ENCODE measurements at places on chromosomes 4 and X.
A peak's percentile ranks its signal among the peaks of the same experiment; 100 is the strongest.

DNA sequence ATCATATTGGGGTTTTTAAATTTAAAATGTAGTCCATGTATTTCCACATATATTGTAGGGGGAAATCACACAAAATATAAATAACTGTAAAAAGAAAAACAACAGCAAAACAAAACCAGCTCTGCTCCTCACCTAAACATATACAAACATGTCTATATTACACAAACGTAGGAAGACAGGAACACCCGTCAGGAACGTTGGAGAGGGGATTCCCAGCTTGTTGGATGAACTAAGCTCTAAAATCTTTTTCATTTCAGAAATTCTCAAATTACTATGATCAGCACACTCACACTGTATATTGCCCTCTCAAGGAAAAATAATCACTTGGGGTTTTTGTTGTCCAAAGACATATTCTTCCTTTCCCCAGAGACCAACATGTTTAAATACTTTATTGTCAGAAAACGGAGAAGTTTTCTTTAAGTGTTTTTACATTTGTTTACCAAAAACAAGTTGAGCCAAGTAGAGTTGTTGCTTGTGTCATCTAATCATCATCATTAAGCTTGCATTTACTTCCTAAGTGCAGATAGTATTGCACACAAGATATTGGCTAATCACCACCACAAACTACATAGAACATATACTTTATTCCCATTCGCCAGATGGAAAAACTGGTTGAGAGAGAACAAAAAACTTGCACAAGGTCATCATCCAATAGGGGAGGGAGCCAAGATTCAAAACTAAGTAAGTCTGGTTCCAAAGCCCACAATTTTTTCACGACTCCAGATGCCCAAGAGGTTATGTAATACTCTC is 2.4 kb upstream of the TLR10 start:
- DNase-seq = no peak

DNA sequence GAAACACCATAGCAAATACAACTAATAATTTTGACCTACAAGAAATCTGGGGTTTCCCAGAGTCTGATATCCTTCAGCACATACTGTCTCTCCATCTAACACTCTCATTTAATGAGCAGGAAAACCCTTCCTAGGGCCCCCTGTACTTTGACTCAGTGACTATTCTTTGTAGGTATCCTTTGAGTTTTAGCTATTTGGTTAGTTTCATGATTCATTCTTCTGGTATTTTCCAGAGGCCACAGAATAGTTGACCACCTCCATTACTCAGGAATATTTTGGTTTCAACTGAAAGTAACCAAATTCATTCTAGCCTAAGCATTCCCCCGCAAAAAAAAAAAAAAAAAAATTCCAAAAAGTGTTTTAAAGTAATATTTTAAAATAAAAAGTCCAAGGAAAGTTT is 140.0 kb downstream of the IDS start:
- DNase-seq = no peak

GRCh38 chrX:8730812-8731558 is 952 bp downstream of the ANOS1 start:
- DNase-seq = no peak

DNA sequence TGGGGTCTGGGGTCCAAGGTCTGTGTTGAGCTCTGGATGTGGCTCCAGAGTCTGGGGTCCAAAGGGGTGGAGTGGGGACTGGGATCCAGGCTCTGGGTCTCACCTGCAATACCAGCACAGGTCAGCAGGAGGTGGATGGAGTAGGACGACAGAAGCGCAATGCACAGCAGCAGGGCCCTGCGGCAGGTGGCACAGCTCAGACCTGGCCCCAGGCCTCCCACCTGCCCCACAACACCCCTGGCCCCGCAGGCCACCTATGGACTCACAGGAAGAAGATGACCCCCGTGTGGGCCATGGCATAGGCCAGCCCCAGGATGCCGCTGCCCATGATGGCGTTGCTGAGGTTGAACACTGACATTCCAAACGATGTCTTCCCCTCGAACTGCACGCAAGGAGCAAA is 3.4 kb downstream of the SLC38A5 start:
- DNase-seq = no peak

DNA sequence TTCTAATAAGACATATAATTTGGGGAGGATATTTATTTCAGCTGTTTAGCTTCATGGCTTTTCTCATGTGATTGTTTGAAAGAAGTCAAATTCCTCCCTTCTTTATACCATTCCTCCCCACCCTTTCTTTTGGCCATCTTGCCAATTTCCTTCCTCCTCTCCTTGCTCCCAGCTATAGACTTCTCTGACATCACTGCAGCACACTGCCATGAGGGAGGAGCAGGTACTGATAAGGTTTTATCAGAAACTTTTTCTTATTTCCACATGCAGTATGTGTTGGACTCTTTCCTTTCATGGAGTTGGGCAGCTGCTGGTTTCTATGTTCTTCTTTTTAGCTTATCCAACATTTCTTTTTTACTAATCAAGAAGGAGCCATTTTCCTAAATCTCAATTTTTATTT is 481.7 kb upstream of the NR3C2 start:
- DNase-seq = no peak

DNA sequence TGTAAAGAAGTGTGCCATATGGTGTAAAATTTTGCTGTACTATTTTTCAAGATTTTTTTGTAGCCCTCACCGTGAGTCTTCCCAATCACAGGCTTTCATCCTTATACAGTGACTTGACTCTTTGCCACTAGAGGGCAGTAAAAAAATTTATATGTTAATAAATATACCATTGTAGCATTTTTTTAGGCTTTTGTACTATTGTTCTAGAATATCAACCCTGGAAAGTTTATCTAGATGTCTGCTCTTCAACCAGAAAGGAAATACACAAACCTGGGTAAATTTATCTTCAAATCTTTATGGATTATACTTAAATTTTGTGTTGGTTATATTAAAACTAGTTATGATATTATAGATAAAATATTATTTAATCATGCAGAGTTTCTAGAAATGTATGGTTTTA is 235.3 kb downstream of the TENM3 start:
- DNase-seq = no peak

- no peak for DNase-seq
Observed at GRCh38 chr4:140116442-140117104, 37.4 kb downstream of the MAML3 start.

DNA sequence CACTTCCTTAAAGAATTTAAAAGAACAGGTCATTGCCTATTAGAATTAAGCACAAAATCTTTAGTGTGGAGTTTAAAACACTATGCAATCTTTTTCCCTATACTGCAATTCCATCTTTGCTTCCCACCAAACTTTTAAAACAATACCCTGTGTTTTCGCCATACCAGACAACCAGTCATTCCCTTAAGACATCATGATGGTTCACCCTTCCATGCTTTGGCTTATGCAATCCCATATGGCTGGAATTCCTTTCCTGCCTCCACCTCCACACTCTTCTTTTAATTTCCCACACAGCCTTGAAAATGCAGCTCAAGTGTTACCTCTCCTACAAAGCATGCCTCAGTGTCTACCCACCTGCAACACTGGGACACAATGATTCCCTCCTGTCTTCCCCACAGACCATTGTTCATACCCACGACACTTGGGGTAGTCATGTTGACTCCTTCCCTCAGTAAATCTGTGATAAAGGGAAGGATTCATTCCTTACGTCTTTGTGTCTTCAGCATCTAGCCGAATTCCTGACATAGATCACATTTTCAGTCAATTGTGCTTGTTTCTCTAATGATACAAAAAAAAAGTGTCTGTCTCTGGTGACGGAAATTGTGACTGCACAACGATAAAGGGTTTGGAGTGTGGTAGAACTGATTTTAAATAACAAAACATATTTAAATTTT is 166.3 kb downstream of the FNIP2 start:
- no peak for DNase-seq

DNA sequence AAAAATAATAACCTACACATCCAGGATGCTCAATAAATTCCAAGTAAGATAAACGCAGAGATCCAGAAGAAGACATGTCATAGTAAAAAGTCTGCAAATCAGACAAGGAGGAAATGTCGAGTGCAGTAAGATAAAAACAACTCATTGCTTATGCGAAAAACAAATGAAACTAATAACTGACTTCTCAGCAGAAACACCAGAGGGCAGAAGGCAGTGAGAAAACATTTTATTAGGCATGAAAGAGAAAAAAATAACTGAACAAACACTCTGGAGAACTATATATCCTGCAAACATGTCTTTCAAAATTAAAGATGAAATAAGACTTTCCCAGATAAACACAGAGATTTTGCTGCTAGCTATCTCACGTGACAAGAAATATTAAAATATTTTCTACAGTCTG is 201.3 kb upstream of the CTSO start:
- no peak for DNase-seq

GRCh38 chrX:7927259-7928167 is at the start of gene PNPLA4:
Gene PNPLA4, minus strand, starts transcription at chrX:7927413. Its CDS starts 1,294 bp downstream, at chrX:7926119.
- peak; percentile 63 for DNase-seq

- no peak for DNase-seq
Observed at GRCh38 chrX:25002661-25003020, 13.1 kb downstream of the ARX start.

Data from stimulated activated CD4-positive, alpha-beta T cell treated with anti-CD3 and anti-CD28 coated beads, TNF-alpha, amount 100 ng/mL, for 48 hours (primary cell).